ENCODE measurements at places on chromosomes 1 and 21. TPM values are rescaled to one million over a fixed set of nuclear protein-coding genes. Genes with fewer than 3 reads are reported as not detected.

The SERPINC1 gene
- 0.27 TPM for total RNA-seq

The CRYBG2 gene
- total RNA-seq = 10.9 TPM

The SPATA45 gene
- not detected for total RNA-seq

The UQCRH gene
- total RNA-seq = 205 TPM
